ENCODE measurements at places on chromosomes 6 and 20.
A peak's percentile ranks its signal among the peaks of the same experiment; 100 is the strongest.

- no peak for DNase-seq
Observed at GRCh38 chr20:54263116-54263690, 55.3 kb downstream of the PFDN4 start.

DNA sequence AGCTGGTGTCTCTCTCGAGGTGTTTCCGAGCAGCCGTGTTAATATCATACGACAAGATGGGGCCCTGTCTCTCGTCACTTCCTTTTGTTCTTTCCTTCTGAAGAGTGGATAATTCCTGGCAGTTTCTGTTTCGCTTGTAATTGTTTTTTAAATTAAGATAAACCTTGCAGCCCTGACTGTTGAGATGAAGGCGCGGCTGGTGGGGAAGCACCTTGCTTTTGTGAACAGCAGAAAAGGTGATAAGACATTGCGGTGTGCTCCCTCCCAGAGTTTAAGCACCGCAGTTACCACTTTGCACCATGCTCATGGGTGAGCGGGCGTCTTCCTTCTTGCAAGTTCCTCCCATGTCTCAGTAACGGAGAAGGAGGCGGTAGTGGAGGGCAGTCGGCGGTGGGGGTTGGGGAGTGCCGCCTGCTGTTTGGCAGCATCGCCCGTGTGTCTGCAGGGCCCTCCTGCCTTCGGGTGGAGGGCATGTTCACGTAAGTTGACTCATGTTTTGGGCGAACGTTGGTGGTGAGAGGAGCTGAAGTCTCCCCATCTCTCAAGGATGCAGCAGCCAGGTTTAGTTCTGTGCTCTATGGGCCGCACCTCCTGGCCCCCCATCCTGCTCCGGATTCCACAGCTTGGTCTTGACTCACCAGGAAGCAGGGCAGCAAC is 345.9 kb downstream of the TAF4 start:
- no peak for DNase-seq

- no peak for DNase-seq
Observed at GRCh38 chr6:122621638-122622037, 11.4 kb downstream of the PKIB start.

DNA sequence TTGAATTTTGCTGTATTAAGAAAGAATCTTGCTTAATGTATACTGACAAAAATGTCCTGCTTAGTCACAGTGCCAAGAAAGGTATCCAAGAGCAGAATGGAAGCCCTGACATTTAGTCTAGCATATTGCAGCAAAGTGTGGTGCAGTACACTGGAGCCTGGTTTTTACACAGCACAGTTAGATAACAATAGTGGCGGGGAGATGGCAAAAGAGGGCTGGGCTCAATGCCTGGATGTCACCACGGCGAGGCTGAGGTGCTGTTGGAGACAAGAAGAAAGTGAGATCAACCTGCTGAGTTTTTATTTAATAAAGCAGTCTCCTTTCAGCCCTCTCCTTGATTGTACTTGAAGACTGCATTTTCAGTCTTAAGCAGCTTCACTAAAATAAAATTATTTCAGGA is 426.0 kb downstream of the LMBRD1 start:
- DNase-seq: no peak

DNA sequence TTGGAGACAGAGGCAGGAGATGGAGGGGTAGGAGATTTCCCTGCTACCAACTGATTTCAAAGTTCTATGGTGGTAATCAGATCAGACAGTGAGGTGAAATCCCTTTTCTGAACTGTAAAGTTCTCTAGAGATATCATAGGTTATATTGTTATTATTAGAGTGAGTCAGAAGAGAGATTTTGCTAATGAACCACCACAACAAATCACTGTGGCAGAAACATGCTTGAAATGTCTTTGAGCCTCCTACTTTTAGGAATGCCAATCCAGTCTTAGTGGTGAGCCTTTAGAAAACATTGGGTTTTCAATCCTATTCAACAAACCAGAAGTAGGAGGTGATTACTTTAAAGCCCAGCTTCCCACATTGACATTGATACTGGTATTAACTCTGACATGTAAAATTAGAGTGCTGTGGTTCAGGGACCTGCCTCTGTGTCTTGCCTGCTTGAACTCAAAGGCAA is 136.7 kb upstream of the CNR1 start:
- peak; percentile 24 for DNase-seq

GRCh38 chr6:133610227-133610840 is 278.6 kb upstream of the TCF21 start:
- DNase-seq: peak; percentile 70

GRCh38 chr20:14507711-14508110 is 170.3 kb upstream of the FLRT3 start:
- DNase-seq: no peak
